ENCODE measurements at places on chromosomes 11 and 22.
A peak's percentile ranks its signal among the peaks of the same experiment; 100 is the strongest.

- no peaks in the 10 kb centered on the region for H3K4me1 ChIP-seq
- no peaks in the 10 kb centered on the region for H3K27me3 ChIP-seq
- no peak overlapping the region for H3K4me3 ChIP-seq
- no peak for DNase-seq
- no peaks in the 10 kb centered on the region for H3K36me3 ChIP-seq
Measured at GRCh38 chr22:48950151-48950915, 877.3 kb downstream of the BRD1 start.

DNA sequence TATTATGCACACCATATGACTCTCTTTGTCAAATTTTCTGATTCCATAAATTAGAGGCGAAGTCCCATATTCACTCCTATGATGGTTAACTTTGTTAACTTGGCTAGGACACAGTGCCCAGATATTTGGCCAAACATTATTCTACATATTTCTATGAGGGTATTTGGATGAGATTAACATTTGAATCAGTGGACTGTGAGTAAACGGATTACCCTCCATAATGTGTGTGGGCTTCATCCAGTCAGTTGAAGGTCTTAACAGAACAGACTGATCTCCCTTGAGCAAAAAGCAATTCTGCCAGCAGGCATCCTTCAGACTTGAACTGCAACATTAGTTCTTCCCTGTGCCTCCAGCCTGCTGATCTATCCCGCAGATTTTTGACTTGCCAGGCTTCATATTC lies 69.9 kb downstream of the FZD4 start:
- H3K27ac ChIP-seq: no peak overlapping the region
- H3K27me3 ChIP-seq: no peaks in the 10 kb centered on the region
- no peaks in the 10 kb centered on the region for H3K36me3 ChIP-seq
- no peak for DNase-seq
- H3K4me1 ChIP-seq: no peaks in the 10 kb centered on the region

DNA sequence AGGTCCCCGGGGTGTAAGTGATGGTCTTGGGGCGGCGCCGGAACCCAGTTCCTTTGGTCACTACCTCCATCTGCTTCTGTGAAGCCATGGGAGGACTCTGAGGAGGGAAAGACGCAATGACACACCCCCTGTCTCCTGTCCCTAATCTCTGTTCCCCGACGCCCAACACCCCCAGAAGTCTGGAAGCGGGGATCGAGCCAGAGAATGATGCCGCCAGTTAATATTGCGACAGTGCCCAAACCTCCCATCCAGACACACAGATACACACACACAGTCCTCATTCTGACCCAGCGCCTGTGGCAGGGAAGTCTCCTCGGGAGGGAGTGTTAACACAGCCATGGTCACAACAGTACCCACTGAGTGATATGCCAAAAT lies 352 bp downstream of the C22orf23 start:
- no peaks in the 10 kb centered on the region for H3K27me3 ChIP-seq
- peak overlapping the region; percentile 66 for H3K27ac ChIP-seq
- no peak for DNase-seq
- peak overlapping the region; percentile 99 for H3K4me3 ChIP-seq
- H3K36me3 ChIP-seq: no peaks in the 10 kb centered on the region

- no peak overlapping the region for H3K27ac ChIP-seq
- H3K4me3 ChIP-seq: no peak overlapping the region
- no peak for DNase-seq
Measured at GRCh38 chr11:21385669-21386440, 716.5 kb downstream of the NELL1 start.

DNA sequence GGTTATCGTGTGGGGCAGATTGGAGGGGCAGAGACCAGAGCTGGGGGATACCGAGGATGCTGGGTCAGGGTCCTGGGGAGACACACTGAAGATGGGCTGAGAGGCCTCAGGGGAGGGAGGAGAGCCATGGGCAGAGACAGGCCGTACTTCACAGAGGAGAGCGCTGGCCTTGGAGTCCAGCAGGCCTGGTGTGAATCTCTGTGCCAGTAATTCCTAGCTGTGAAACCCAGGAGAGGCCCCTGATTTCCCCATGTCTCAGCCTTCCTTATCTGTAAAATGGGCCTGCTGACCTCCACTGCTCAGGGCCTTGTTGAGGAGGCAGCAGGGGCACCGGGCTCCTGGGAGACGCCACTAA lies 23.4 kb downstream of the CACNA1I start:
- H3K4me3 ChIP-seq: no peak overlapping the region
- H3K36me3 ChIP-seq: no peaks in the 10 kb centered on the region
- no peaks in the 10 kb centered on the region for H3K27me3 ChIP-seq
- no peak overlapping the region for H3K27ac ChIP-seq

DNA sequence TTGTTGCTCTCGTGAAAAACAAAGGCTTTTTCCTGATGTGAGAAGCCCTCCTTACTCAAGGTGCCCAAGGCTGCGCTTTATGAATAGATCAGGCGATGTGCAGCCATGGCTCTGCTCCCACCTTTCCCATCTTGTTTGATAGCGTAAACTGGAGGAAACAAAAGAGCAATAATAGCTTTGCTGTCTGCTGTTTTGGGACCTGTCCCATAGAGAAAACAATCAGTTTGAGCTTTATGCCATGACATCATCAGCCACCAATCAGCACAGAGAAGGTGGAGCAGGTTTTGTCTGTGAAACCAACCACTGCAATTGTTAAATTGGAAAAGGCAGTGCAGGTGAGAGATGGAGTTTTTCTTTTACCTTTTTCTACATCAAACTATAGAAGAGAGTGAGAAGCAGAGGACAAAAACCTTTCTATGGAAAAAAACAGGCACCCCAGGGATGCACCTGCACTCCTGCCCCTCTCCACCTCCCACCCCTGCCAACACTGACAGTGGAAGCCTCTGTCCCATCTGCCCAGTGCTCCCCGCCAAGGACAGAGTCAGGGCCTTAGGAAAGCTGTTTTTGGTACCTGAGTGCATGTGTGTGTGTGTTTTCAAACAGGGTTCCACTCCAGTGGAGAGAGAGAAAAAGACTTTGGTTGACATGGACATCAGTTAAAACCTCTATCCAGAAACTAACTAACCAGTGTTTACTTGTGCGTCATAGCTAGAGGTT lies 80.7 kb downstream of the MICAL3 start:
- peaks cover 47% of the 10 kb centered on the region for H3K4me1 ChIP-seq
- no peak for DNase-seq
- no peaks in the 10 kb centered on the region for H3K36me3 ChIP-seq
